ENCODE measurements at places on chromosomes 7 and 10.

DNA sequence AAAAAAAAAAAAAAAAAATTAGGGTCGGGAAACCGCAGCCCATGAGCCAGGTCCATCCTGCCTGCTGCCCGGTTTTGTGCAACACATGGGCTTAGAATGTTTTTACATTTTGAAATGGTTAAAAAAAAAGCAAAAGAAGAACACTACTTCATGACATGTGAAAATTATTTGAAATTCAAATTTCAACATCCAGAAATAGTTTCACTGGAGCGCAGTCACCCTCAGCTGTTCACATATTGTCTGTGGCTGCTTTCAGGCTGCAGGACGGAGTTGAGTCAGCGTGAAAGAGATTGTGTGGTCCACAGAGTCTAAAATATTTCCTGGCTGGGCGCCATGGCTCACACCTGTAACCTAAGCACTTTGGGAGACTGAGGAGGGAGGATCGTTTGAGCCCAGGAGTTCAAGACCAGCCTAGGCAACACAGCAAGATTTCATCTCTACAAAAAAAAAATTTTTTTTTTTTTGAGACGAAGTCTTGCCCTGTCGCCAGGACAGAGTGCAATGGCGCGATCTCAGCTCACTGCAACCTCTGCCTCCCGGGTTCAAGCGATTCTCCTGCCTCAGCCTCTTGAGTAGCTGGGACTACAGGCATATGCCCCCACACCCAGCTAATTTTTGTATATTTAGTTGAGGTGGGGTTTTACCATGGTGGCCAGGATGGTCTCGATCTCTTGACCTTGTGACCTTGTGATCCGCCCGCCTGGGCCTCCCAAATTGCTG lies 63.9 kb upstream of the ECHDC3 start:
- no peak for DNase-seq

GRCh38 chr10:31020209-31020608 lies 11.5 kb downstream of the ZNF438 start:
- no peak for DNase-seq

- no peak for DNase-seq
These were observed 151.9 kb downstream of the ZMYND11 start for GRCh38 chr10:287026-287709.

DNA sequence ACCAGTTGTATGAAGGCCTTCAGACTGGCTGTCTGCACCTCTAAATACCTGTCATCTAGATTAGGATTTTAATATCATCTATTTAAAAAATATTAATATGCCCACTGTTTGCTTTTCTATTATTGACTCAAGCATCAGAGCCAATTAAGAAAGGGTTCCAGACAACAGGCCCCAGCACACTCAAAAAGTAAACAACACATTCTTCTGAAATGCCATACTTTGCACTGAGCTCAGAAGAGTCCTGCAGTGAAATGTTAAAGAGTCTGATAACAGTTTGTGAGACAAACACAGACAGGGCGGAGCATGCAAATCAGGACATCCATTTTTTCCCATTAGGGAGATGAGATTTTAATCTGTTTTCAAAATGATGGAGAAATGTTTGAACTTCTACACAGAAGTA lies 45.9 kb upstream of the KLF6 start:
- DNase-seq = no peak

- DNase-seq = peak; percentile 35
These were observed 28.2 kb downstream of the PHYH start for GRCh38 chr10:13271552-13272163.

- DNase-seq = no peak
These were observed 153.4 kb upstream of the FEZF1 start for GRCh38 chr7:122457969-122458368.
